ENCODE measurements at places on chromosomes 12 and 14.

- DNase-seq, result no peak
Observed at GRCh38 chr12:57693317-57693658, 644 bp upstream of the OS9 start.

DNA sequence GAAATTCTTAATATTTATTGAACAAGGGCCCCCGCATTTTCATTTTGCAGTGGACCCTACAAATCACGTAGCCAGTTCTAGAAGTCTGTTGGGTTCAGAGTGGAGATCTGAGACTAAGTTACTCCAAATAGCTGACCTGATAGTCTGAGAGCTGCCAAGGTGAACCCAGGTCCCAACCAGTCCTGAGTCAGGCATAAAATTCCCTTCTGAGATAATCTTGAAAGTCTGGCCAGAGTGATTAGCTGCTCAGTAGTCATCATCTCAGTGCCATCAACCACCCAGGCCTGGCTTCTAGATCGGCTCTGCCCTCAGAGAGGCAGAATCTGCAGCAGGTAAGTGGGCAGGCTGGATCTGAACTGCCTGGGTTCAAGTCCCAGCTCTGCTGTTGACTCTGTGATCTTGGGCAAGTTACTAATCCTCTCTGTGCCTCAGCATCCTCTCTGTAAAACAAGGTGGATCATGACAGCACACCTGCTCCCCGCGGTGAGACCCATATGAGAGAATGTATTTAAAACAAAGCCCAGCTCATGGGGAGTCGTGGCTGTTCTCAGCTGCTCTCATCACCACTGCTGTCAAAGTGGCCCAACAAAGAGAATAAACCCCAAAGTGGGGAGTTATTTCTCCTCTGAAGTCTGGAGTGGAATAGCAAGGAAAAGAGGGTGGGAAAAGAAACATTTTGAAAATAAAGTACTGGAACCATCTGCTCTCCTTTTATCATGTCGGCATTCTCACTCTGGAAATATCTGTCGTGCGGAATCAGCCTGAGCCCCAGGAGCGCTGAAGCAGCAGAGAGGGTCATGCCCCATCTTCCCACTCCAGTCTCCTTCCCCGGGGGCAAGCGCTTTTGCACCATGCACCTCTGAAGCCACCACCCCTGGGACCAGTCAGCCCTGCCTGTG, 193.3 kb downstream of the DPF3 start:
- DNase-seq, result no peak

DNA sequence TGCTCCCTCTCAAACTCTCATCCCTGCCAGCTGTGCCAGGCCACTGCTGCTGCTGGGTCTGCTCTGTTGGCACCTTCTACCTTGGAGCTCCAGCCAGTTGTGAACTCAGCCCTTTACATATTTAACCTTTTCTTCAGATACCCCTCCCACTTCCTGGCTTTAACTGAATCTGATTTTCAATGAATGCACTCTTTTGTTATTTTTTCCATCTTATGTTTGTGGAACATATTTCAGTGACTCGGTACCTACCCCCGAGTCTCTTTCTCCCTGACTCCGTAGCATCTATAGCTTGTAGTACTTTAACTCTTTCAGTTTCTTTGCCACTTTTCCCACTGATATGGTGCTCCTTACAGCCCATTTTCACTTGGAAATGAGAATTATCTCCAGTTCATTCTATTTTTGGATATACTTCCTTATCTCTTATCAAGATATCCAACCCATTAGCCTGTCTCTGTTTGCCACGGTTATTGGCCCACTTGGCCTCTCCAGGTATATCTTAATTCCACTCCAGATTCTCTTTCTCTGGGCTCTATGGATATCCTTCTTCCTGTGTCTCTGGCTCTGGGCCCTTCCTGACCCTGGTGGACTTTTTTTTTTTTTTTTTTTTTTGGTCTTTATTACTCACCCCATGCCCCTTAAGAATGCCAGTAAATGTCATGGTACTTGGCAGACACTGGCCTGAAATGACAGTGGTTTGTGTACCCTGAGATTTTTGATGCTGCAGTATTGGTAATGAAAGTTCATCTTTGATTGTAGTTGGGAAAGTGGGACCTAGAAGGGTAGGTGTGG, 62.7 kb downstream of the PELI2 start:
- no peak for DNase-seq

GRCh38 chr14:91373591-91374254, 43.9 kb downstream of the CCDC88C start:
- DNase-seq, result no peak

DNA sequence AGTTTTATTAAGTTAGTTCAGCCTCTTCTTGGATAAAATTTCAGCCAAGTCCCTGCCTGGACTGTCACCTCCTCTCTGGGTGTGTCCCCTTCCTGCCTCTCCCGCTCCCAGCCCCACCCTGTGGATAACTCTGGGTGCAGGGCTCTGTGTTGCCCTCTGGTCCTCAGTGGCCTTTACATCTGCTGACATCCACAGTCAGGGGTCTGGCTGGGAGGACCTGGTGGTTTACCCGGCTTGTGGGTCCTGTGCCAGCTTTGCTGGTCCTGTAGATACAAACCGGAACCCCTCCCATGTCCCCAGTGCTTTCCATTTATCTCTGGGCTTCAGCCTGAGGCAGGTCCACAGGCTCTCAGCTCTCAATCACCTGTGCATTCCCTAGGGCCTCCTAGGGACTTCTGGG, 28.9 kb upstream of the PLEKHG3 start:
- DNase-seq, result no peak

- DNase-seq, result no peak
Observed at GRCh38 chr14:103569408-103569807, 6.6 kb downstream of the COA8 start.

GRCh38 chr14:99708449-99708848, 24.4 kb downstream of the CYP46A1 start:
- DNase-seq, result no peak

GRCh38 chr12:122081083-122081696, 2.6 kb downstream of the MLXIP start:
- DNase-seq, result peak; percentile 27

DNA sequence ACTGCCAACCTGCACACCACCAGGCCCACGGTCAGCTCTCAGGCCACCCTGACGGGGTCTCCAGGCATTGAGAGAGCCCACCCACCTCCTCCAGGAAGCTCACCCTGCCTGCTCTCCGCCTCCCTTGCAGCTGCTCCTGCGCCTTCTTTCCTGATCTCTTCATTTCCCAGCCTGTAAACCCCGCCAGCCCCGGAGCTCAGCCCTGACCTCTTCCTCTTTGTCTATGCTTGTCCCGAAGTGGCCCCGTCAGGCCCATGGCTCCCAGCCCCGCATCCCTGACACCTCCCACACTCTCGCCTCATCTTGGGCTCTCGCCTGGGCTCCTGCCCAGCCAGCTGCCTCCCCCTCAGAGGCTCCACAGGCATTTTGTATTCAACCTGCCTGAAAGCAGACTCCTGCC, 139.3 kb downstream of the CALM1 start:
- no peak for DNase-seq

DNA sequence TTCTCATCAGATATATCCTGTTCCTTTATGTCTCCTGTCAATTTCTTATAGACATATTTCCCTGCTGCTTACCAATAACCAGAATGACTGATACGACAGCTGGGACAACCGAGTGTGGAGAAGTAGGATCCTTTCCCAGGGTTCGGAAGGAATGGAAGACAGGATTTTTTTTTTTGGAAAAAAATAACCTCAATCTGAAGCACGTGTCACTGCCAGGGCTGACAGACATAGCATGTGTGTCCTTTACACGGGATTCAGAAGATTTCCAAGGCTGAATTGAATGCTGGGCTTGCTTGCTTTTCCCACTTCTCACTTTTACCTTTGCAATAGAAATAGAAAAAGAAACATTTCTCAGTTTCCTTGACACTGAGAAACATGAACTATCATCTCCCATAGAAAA, 245.7 kb downstream of the GRIN2B start:
- no peak for DNase-seq

DNA sequence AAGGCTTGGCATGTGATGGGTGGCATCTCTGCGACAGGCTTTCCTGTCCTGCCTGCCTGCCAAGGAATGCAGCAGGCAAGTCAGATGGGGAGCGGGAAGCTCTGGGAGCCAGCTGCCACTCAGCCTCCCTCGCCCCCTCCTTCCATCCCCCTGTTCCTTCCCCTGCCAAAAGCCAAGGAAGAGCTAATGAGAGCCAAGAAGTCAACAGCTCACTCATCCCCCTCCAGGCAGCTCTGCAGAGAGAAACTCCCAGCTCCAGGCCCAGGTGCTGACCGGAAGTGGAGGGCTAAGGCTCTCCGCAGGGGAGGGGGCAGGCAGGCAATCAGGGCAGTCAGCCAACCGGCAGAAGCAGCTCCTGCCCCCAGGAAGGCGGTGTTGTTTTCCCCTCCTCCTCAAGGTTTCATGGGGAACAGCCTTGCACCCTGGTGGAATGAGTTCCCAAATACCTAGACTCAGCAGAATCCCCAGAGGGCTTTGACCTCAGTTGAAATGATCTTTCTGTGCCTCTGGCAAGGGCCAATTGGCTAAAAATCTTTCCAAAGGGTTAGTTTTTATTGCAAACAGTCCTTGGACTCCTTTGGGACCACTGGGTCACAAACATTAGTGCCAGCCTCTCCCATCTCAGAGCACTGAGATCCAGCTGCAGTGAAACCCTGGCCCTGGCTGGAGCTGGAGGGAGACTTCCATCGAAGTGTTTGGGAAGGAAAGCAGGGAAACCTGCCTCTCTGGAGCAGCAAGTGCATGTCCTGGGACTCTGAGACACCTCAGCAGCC, 349.1 kb downstream of the DPF3 start:
- DNase-seq, result no peak

DNA sequence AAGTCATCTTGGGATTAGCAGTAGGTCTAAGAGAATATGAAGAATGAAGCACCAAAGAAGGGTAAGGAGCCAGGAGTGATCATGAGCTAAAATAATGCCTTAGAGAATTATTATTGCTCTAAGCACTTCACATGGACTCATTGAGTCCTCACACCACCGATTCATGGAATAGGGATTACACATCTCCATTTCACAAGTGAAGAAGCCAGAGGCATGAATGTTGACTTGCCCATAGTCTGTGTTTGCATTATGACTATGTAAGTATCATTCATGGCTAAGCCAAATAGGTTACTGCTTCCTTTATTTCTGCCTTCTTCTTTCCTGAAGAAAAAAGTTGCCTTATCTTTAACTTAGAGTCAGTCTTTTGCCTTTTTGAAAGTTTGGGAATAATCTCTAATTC, 99.3 kb upstream of the NEDD1 start:
- DNase-seq, result no peak

DNA sequence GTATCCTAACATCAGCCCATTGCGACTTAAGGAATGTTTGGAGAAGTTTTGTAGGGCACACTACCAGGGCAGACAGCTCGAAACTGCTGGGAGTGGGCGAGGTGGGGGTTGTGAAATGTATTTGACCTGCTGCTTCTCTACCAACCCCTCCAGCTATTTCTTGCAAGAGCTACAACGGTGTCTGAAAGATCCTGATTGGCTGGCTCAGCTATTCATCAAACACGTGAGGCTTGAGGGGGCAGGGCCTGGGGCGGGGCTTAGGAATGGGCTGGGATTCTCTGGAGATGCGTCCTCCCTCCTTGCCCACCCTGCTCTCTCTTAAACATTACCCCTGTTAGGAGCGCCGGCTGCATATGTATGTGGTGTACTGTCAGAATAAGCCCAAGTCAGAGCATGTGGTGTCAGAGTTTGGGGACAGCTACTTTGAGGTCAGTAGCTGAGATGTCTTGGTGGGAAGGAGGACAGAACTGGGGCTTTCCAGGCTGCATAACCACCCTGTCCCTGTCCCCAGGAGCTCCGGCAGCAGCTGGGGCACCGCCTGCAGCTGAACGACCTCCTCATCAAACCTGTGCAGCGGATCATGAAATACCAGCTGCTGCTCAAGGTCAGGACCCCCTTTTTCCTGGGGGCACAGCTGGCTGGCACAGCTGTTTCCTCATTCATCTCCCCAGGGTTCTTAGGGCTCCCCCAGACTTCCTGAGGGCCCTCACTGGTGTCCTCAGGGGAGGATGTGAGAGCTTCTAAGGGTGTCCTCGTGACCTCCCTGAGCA, 3.1 kb downstream of the ARHGEF25 start:
- peak; percentile 76 for DNase-seq

DNA sequence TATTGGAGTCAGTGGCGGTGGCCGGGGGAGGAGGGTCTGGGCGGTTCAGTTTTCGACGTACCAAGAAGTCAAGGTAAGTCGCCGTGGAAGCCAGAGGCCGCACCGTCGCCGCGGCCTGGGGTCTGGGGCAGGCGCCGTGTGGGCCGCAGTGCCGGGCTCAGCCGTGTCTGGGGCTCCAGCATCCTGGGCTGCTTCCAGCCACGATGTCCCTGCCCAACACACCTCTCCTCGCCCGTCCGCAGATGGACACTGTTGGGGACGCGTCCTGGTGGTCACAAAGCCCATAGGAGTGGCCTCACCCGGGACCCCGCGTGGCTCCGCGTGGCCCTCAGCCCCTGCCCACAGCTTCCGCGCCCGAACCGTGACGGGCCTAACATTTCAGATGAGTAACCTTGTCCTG, 59.1 kb downstream of the FBRSL1 start:
- DNase-seq, result no peak

GRCh38 chr12:47785036-47785886, 12.2 kb downstream of the SLC48A1 start:
- no peak for DNase-seq

- no peak for DNase-seq
Observed at GRCh38 chr14:52395728-52396127, 81.6 kb downstream of the PTGER2 start.
